ENCODE measurements at places on chromosomes 16 and 17. TPM values are rescaled to one million over a fixed set of nuclear protein-coding genes. Genes with fewer than 3 reads are reported as not detected.

Gene RPL38
- 702 TPM for total RNA-seq

Gene TP53TG3F
- total RNA-seq, result not detected

DNA sequence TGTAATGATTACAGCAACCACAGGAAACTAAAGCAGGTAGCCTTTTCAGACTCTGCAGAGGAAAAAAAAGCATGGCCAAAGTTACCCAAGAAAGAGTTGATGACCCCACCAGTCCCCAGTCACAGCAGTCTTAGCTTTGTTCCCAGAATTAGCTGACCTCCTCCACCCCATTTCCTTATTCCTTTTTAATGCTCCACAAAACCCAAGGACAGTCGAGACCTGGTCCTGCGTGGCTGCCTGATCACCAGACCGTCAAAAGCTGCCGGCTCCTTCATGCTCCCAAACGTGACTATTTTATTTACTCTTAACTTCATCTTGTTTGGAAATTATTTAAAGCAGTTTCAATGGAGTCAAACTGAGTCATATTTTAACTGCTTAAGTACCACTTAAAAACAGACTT is 28.7 kb upstream of the MED9 start:
- DNase-seq, result no peak

- no peak for DNase-seq
These were observed 110.2 kb downstream of the ABCC6 start for GRCh38 chr16:16113076-16113475.

Gene ODAD4
- 1.3 TPM for total RNA-seq

Gene ZP2
- not detected for total RNA-seq

Gene TBC1D3C
- total RNA-seq, result not detected

DNA sequence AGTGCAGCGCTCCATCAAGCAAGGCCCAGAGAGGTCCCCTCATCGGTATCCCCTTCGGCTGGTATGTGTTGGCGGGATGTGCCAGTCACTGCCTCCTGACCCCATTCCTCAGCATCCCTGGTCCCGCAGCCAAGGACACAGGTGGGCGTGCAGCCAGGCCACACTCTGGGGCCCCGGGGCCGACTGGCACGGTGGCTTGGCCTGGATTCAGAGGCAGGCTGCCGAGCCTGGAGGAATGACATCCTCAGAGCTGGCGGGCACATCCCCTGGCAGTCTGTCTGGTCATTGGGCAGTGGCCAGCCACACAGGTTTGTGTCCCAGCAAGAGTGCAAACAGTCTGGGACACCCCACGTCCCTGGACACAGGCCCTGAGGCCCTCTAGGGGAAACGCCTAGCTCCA is 111.1 kb downstream of the SDK2 start:
- peak; percentile 89 for DNase-seq

DNA sequence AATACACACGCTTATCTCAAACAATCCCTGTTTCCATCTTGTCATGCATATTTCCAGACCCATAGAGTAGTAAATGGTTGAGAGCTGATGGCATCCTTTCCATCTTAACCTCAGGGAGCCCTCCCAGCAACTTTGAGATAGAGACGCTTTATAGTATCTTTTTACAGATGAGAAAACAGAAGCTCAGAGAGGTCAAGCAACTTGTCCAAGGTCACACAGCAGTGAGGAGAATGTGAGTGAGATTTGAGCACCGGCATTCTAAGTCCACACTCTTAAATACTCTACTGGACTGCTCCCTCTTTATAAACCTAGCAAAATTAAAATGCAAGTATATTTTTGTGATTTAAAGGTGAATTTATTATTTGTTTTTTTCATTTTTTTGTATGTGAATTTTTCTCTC is 19.9 kb upstream of the KCNG4 start:
- no peak for DNase-seq

DNA sequence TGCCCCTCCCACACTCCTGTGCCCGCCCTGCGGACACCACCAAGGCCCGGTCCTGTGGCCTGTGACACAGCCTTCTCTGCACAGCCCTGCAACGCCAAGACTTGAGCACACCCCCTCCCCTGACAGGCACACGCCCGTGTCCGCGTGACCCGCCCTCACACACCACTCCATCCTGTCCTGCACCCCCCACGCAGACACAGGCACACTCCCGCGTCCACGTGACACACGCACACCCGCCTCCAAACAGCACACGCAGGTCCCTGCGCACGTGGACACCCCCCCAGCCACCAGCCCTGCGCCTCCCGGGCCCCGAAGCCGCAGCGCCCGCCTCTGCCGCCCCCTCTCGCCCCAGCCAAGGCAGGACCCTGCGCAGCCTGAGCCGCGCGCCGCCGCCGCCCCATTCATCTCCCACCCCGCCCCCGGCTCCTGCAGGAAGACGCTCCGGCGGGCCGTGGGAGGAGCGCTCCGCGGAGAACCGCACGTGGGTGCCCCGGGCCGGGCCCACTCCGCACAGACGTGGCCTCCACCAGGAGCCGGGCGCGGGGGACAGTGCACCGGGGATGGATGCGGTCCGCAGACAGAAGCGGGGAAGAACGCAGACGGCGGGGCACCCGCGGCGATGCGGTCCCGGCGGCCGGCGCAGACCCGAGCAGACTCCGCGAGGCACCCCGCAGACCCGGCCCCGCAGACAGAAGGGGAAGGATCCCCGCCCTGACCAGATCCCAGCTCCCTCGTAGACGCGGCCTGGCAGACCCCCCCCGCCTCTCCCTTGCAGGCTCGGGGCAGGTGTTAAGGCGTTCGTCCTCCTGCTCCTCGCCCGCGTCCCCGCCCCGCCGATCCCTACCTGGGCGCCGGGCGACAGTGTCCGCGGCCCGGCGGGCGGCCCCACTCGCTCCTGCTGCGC is 506 bp downstream of the CAMKK1 start:
- peak; percentile 78 for DNase-seq

DNA sequence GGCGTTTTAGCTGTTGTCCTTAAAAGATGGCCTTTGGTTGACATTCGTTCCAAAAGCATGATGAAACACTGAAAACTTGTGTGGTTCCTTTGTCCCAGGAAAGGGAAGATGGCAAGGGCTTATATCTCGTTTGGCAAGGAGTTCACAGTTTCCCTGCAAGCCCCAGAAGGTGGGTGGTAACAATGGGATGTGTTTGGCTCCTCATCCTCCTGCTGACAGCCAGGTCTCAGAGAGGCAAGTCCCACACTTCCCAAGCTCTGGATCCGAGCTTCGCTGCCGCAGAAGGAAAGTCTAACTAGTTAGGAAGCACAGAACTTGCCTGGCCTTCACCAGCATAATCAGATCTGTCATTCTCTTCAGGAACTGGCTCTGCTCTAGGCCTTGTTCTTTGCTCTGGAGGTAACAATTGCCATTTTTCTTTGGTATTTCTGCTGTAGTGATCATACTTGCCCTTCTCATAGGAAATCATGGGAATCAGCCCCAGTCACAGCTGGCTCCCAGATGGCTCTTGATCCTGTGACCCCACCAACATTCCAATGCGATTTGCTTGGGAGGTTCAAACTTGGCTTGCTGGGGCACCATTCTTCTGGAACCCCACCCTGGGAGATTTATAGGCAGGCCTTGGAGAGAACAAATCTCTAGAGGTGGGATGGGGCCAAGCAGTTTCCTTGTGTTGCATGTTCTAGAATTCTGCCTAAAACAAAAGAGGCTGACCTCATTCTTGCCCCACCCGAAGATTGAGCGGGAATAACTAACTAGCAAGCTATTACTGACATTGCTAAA is 17.9 kb downstream of the KPNA2 start:
- peak; percentile 60 for DNase-seq

DNA sequence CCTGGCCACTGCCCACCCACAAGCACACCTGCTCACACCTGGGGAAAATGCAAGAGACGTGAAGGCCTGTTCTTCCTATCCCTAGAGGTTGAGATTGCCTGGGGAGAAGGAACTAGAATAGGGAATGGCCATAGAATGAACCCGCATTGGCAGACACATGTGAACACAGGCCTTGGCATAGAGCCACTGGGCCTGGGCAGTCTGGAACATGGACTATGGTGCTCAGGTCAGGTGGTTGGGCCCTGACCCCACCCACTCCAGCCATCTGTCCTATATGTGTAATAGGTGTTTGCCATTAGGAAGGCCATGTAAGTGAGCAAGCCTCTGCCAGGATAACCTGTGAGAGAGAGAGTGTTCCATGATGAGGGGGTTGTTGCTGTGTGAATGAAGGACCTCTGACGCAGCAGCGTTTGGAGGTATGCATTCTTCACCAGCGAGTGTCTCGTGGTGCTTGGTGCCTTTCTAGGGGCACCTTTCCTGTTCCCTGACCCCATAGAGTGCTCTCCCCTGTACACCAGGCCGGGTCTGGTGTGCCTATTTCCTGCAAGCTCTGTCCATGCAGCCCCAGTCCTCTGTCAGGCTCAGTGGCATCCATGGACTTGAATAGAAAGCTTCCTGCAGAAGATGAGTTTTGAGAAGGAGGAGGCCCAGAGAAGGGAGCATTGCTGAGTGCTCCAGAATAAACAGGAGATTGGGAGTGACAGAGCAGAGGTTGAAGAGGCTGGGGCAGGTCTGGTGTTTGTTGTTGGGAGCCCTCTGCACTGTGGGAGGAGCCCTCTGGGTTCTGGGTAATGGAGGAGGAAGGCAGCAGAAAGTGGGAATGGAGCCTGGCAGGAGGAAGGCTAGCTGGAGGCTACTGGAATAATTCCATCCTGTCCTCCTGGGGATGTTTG is 15.6 kb downstream of the CTRL start:
- no peak for DNase-seq

Gene TNP2
- not detected for total RNA-seq

Gene ARMC7
- 6.2 TPM for total RNA-seq

GRCh38 chr16:19062706-19063105 is 4.7 kb upstream of the COQ7 start:
- DNase-seq, result no peak

GRCh38 chr16:67451704-67452435 is 20.9 kb downstream of the HSD11B2 start:
- DNase-seq, result peak; percentile 36

Gene GPR179
- 0.05 TPM for total RNA-seq

DNA sequence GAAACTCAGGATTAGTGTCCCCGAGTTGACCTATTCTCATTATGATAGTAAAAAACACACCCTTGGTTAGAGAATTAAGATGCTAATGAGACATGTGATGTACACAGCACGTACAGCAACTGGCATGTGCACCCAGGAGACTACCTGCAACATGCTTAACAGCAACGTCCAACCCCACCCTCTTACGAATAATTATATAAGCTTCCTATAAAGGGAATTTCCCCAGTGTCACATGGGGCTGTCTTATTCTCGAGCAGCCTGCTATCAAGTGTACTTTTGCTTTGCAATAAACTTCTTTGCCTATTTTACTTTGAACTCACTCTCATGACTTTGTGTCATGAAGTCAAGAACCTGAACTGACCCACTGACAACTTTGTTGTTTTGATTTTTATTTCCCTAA is 62.4 kb upstream of the PMFBP1 start:
- DNase-seq, result no peak

- no peak for DNase-seq
These were observed 13.5 kb downstream of the LGALS3BP start for GRCh38 chr17:78966123-78966813.

DNA sequence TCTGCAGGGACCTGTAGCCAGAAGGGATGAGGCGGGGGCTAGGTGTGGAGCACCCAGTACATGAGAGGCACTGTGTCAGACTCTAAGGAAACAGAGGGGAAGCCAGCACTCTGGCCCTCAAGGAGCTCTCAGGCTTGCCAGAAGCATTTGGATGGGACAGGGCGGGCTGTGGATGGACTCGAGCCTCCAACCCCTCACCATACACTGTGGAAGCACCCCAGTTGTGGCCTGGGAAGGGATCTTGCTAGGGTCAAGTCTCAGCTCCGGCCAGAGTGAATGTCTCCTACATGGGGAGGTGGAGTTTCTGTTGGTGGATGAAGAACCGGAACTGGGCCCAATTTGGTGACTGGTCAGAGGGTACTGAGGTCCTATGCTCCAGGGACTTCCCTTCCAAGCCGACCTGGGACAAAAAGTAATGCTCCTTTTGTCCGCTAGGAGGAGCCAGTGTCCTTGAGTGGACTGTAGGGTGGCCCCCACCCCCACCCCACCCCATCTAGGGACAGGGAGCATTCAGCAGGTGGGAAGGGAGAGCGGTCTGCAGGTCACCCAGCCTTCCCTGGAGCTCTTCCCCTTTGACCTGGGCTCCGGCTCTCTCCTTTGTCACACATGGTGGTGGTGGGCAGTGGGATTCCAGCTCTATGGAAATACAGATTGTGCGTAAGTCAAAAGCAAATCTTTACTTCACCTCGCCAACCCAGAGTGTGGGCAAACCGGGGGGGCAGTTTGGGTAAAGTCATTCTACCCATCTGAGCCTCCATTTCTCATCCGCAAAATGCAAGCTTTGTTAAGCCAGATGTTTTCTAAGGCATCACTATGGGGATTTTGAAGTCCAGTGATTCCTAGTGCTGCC is 20.4 kb upstream of the PHB1 start:
- no peak for DNase-seq

GRCh38 chr16:80947708-80948625 is 58.7 kb downstream of the CMC2 start:
- no peak for DNase-seq

DNA sequence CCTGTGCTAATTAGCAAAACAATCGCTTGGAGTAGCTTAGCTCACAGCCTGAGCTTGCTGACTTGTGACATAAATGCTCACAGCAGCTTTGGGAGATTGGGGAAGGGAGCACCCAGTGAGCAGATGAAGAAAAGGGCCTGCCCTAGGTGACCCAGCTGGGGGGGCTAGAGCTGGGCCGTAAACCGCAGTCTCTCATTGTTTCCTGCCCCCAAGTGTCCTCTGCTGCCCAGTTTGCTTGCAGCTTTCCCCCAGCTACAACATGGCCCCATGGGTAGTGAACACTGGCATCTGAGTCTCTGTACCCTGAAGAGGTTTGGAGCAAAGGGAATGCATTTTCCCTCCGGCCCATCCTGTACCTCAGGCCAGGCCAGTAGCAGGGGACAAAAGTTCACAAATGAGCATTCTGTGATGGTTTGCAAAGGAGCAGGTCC is 349.4 kb downstream of the SLC39A11 start:
- no peak for DNase-seq

GRCh38 chr16:81384006-81384405 is 60.6 kb upstream of the CMIP start:
- no peak for DNase-seq

Gene RBFOX1
- 71.8 TPM for total RNA-seq

Gene AURKB
- 1.2 TPM for total RNA-seq

DNA sequence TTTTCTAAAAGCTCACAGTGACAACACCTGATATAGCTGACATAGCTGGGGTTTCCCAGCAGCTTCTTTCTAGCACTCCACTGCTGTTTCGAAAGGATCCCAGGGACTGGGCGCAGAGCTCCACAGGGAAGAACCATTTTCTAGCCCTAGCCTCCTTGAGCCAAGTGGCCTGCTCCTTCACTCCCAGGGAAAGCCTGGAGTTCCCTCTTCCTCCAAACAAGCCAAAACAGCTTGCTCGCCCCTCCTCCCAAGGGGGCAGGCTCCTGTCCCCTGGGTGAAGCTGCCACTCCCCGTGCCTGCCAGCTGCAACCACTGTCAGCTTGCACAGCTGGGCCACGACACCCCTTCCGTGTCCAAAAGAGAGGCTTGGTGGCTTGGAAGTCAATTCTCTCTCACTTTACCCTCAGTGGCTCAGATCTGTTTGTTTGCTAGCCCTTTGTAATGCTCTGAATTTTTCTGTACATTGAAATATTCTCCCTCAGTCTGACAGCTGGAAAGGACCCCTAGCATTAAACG is 59.8 kb downstream of the CYTH1 start:
- DNase-seq, result peak; percentile 41

GRCh38 chr17:66491213-66491612 is 188.8 kb downstream of the PRKCA start:
- DNase-seq, result no peak

- DNase-seq, result no peak
These were observed 155.6 kb downstream of the HS3ST2 start for GRCh38 chr16:22969567-22969966.

Gene CLEC19A
- total RNA-seq, result not detected

GRCh38 chr16:29649588-29650494 is 13.2 kb upstream of the SPN start:
- DNase-seq, result no peak

- no peak for DNase-seq
These were observed 14.6 kb downstream of the HOXB1 start for GRCh38 chr17:48515925-48516900.
